ENCODE measurements at places on chromosomes 2 and 18. TPM values are rescaled to one million over a fixed set of nuclear protein-coding genes. Genes with fewer than 3 reads are reported as not detected.

Gene ASB18
- 4.6 TPM for total RNA-seq

Gene TMEM247
- total RNA-seq: not detected

Gene TUBA3E
- 80.0 TPM for total RNA-seq

Gene RNF152
- 12.6 TPM for total RNA-seq

Gene ANKRD30BL
- not detected for total RNA-seq

Gene EGR4
- not detected for total RNA-seq

Gene GPBAR1
- total RNA-seq: 2.0 TPM

Gene FER1L5
- total RNA-seq: not detected
